ENCODE measurements at places on chromosomes 12 and 14.

GRCh38 chr12:66388517-66388916, 86.2 kb downstream of the HELB start:
- no peak for DNase-seq

GRCh38 chr14:40691066-40691465, 915.6 kb upstream of the LRFN5 start:
- no peak for DNase-seq

- no peak for DNase-seq
Observed at GRCh38 chr14:39351708-39352107, 80.5 kb downstream of the FBXO33 start.

DNA sequence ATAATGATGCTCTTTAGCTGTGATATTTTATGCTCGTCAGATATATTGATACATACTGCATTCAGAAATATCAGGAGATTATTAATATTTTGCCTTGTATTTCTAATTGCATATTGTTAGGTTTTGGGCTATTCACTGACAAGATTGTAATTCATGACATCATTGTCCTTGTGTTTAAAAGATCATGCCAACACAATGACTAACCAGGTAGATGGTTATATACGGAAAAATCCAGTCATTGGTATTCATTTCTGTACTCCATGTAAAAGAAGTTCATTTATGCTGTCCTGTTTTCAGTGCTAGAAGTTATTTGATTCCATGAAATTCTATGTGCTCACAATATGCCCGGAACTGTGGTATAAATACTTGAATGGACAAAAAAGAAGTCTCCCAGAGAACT, 107.5 kb downstream of the KITLG start:
- no peak for DNase-seq

DNA sequence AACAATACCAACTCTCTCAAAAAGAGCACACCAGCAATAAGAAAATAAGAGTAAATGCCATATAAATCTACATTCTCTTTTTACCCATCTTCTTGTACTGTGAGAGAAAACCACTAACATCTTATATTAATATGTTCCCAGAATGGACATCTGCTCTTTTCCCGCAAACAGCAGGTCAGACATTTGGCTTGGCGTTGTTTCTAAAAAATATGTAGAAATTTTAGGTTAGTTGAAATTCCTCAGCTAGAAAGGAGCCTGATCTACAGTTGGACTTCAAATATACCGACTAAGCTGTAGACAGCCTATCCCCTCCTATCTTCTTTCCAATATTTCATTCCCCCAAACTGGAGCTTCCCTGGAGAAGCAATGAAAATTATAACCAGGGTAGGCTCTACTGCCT, 88.7 kb downstream of the PPP2R5E start:
- DNase-seq, result no peak

DNA sequence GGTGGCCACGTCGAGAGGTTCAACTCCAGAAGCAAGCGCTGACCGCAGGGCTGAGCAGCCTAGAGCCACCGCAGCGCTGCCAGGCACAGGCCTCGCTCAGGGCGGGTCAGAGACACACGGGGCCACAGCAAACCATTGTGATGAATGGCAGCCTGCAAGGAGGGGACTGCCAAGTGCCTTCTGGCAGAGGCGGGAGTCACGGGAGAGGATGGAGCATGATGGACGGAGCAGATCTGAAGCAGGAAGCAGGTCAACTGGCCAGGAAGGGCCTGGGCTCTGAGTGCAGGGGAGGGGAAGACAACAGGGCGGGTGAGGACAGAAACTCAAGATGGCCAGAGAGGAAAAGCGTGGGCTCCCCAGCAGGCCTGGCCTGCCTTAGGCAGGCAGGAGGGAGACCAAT, 49.8 kb downstream of the CDC42BPB start:
- DNase-seq, result no peak
